ENCODE measurements at places on chromosomes 3 and 15.

GRCh38 chr3:15797642-15798303, at the start of gene ANKRD28:
TSS of gene ANKRD28 (minus strand) at chr3:15797979. CDS start at chr3:15796521, 1,458 bp downstream.
- DNase-seq = no peak

DNA sequence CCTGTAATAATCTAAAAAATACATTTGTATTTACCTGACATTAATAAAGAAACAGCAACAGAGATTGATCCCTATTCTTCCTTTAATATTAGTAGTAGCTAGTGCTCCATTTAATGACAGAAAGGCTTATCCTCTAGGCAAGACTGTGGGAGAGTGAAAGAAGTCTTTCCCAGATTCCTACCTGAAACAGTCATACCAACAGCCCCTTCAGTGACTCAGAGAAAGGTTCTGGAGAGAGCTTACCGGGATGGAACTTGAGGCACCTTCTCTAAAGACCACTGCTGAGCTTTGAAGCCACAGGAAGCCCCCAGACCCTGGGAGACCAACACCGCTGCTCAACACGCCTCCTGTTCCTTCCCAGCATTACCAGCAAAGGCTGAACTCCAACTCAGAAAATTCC, 66.9 kb upstream of the FGF12 start:
- DNase-seq = no peak

DNA sequence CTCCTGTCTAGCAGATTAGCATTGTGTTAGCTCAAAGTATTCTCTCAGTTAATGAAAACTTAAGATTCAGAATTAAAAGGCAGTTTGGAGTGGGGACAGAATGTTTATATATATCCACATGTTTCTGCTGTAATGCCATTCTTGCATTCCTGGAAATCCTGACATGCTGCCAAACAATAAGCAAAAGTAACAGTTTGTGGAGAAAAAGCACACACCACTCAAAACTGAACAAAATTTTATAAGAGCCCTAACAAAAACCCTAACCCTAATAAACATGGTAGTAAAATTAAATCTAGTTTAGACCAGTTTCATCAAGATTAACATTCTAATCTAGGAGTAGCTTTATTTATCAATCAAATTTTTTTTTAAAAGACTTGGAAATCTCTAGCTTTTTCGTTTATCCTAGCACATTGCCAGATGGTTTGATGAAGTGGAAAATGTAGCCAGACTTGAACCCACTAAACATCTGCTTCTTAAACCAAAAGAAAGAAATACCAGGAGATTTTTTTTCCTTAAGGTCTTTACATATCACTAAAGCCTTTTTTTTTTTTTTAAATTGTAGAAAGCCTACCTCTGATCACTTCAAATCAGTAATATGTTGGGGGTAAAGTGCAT, 3.7 kb downstream of the TCAIM start:
- no peak for DNase-seq

- no peak for DNase-seq
These were observed 590.4 kb downstream of the PDCD6IP start for GRCh38 chr3:34388830-34389229.

DNA sequence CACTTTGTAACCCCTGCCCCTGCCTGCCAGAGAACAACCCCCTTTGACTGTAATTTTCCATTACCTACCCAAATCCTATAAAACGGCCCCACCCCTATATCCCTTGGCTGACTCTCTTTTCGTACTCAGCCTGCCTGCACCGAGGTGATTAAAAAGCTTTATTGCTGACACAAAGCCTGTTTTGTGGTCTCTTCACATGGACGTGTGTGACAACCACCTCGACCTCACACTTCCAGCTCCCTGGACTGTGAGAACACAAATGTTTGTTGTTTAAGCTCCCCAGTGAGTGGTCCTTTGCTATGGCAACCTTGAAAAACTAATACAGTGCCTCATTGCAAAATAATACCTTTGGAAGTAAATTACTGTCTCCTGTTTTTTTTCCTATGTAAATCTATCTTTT, 299.2 kb upstream of the POU1F1 start:
- DNase-seq = no peak

GRCh38 chr3:172009803-172010202, 29.6 kb upstream of the FNDC3B start:
- DNase-seq = no peak

GRCh38 chr3:151538456-151539393, 77.9 kb upstream of the IGSF10 start:
- no peak for DNase-seq

Measured in stimulated activated CD4-positive, alpha-beta T cell treated with anti-CD3 and anti-CD28 coated beads, Interleukin-4, amount 100 ng/mL, for 4 hours (primary cell).